ENCODE measurements at places on chromosomes 11 and 22. TPM values are rescaled to one million over a fixed set of nuclear protein-coding genes. Genes with fewer than 3 reads are reported as not detected.

RFPL3 gene
- total RNA-seq = not detected

ARL14EP gene
- total RNA-seq = 22.7 TPM

NF2 gene
- 36.1 TPM for total RNA-seq

KCNQ1OT1 gene
- 5.3 TPM for total RNA-seq

GGTLC3 gene
- not detected for total RNA-seq

- H3K4me3 ChIP-seq = no peak overlapping the region
- no peaks in the 10 kb centered on the region for H3K36me3 ChIP-seq
- no peak for DNase-seq
- no peaks in the 10 kb centered on the region for H3K27me3 ChIP-seq
- H3K4me1 ChIP-seq = peaks cover 3% of the 10 kb centered on the region
Observed at GRCh38 chr22:36379593-36380361, 8.0 kb downstream of the MYH9 start.

DNA sequence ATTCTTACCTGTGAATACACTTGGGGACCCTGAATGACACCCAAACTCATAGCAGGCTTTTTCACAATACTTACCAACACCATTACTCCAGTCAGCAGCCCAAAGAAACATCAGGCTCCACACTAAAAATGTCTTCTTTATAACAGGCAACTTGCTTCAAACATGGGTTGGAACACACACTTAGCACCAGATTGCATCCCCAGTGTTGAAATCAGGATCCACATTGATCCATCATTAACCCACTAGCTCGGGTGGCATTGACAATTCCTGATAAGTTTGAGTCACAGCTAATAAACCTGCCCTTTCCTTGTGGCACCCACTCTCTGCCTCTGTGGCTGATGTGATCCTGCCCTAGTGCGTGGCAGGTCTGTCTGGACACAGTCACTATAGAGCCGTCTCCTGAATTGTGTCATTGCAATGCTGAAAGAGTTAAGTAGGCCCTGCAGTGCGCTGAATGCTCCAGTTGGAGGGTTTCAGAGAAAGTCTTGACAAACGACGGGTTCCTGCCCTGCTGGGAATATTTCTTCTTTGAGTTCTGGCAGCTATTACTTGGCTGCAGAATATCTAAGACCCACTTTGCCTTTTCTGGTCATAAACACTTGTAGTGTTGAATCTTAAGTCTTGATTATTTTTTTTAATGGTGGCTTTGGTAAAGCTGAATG, 19.6 kb upstream of the C11orf96 start:
- no peaks in the 10 kb centered on the region for H3K36me3 ChIP-seq
- H3K4me3 ChIP-seq = no peak overlapping the region
- no peak for DNase-seq
- H3K4me1 ChIP-seq = no peaks in the 10 kb centered on the region
- peak overlapping the region; percentile 54 for H3K27ac ChIP-seq

DNA sequence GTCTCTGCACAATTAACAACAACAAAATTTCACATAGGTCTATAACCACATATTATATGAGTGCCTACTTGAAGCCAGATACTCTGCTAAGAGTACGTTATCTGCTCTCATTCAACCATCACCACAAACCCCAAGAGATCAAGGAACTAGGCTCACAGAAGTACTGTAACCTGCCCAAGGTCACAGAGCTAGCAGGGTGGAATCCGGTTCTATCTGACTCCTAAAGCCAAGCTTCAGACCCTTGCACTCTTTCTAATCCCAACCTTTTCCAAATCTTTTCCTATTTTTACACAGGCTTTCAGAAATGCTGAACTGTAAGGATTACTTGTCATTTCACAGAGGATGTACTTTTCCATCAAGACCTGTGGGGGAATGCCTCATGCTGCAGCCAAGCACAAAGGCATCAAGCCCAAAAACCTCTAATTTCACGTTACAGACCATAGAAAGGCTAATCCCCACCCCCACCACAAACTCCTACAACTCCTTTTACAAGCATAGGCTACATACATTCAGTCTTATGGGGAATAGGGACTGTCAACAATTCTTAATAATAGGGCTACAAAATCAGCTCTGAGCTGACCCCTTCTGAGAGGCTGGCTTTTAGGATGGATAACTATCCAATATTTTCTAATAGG, 927 bp downstream of the PRCP start:
- DNase-seq = no peak
- H3K27me3 ChIP-seq = no peaks in the 10 kb centered on the region
- H3K4me3 ChIP-seq = peak overlapping the region; percentile 67
- H3K36me3 ChIP-seq = no peaks in the 10 kb centered on the region
- peak overlapping the region; percentile 91 for H3K27ac ChIP-seq

- no peaks in the 10 kb centered on the region for H3K27me3 ChIP-seq
- H3K4me3 ChIP-seq = no peak overlapping the region
- H3K36me3 ChIP-seq = no peaks in the 10 kb centered on the region
- H3K4me1 ChIP-seq = no peaks in the 10 kb centered on the region
Observed at GRCh38 chr22:25153961-25154666, 45.5 kb upstream of the CRYBB3 start.

GRCh38 chr11:96388891-96389719, 607 bp downstream of the CCDC82 start:
- no peaks in the 10 kb centered on the region for H3K36me3 ChIP-seq
- peaks cover 12% of the 10 kb centered on the region for H3K4me1 ChIP-seq
- H3K4me3 ChIP-seq = peak overlapping the region; percentile 88
- peak overlapping the region; percentile 92 for H3K27ac ChIP-seq

- H3K27me3 ChIP-seq = no peaks in the 10 kb centered on the region
- no peaks in the 10 kb centered on the region for H3K4me1 ChIP-seq
- H3K27ac ChIP-seq = no peak overlapping the region
Observed at GRCh38 chr22:37525073-37525745, 6.0 kb upstream of the CARD10 start.

- H3K4me1 ChIP-seq = no peaks in the 10 kb centered on the region
- DNase-seq = no peak
- no peaks in the 10 kb centered on the region for H3K27me3 ChIP-seq
- no peak overlapping the region for H3K27ac ChIP-seq
Observed at GRCh38 chr11:124669193-124669592, 4.3 kb downstream of the SIAE start.

DNA sequence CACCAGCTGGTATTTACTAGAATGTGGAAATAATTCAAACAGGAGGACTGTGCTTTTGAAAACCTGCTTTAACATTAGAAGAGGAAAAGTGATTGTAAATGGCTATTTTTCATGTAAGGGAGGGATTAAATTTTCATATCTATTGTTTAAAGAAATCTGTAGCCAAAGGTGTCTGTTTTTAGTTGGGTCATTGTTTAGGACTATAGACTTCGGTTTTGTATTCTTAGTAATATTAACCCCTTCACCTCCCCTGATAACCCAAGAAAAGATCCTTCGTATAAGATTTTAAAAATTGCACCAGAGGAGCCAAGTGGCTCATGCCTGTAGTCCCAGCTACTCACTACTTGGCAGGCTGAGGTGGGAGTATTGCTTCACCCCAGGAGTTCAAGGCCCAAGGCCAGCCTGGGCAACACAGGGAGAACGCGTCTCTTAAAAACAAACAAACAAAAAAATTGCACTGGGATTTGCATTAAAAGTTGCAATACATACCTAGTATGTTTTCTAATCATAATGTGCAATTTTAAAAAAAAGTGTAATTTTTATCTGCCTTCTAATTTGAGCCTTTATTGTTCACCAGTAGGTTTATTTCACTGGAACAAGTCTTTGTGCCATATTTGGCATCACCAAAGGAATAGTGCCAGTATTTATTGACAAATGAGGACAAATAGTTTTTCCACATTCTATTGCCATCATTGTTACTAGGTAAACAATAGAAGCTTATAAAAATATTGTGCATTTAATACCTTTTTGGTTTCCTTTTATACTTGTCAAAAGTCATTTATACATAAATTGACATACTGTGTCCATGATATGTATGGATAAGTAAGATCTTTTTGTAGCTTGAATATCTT, 34.3 kb downstream of the MTMR3 start:
- peaks cover 19% of the 10 kb centered on the region for H3K4me1 ChIP-seq
- no peak for DNase-seq
- H3K4me3 ChIP-seq = no peak overlapping the region
- H3K27ac ChIP-seq = peak overlapping the region; percentile 9
- H3K27me3 ChIP-seq = no peaks in the 10 kb centered on the region
- H3K36me3 ChIP-seq = no peaks in the 10 kb centered on the region

DNA sequence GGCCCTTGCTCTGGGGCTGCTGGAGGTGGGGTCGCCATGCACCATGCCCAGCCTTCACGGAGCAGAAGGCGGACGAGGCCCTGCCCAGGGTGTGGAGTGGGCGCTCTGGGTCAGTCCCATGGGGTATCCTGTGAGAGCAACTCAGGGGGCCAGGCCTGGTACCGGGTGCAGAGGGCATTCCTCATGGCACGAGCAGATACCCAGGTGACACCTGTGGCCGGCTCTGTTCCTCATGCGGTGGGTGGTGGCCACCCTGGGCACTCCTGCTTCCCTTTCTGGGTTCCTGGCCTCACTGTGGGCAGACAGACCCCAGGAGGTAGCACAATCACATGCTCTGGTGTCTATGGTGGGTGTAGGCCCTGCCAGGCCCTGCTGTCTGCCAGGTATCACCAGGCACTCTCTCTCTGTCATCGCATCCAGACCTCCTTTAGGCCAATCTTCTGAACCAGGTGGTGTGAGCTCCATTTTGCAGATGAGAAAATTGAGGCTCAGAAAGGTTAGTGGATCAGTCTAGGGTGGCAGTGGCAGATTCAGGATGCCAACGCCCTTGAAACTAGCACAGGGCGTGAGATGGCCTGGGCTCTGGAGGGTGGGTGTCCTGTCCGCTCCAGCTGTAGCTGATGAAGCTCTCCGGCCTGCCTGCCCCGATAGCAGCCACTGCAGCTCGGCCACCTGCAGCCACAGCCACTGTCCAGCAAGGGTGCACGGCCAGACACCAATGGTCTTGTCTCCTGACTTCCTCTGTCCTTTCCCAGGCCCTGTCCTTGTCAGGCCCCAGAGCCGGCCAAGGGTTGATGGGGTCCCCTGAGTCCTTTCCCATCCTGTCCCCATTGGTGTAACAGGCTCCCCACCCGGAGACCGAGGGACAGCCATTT, 15.1 kb downstream of the DGKZ start:
- peak overlapping the region; percentile 98 for H3K27ac ChIP-seq
- DNase-seq = no peak
- no peaks in the 10 kb centered on the region for H3K36me3 ChIP-seq
- peaks cover 21% of the 10 kb centered on the region for H3K4me1 ChIP-seq

- H3K36me3 ChIP-seq = no peaks in the 10 kb centered on the region
- H3K4me1 ChIP-seq = no peaks in the 10 kb centered on the region
- no peak for DNase-seq
- H3K4me3 ChIP-seq = no peak overlapping the region
- peaks cover 3% of the 10 kb centered on the region for H3K27me3 ChIP-seq
- H3K27ac ChIP-seq = no peak overlapping the region
Observed at GRCh38 chr11:131246663-131247062, 123.8 kb upstream of the NTM start.

- no peaks in the 10 kb centered on the region for H3K4me1 ChIP-seq
- H3K36me3 ChIP-seq = no peaks in the 10 kb centered on the region
- H3K4me3 ChIP-seq = no peak overlapping the region
- peak overlapping the region; percentile 79 for H3K27ac ChIP-seq
- peak; percentile 40 for DNase-seq
Observed at GRCh38 chr22:21837248-21837979, 30.0 kb downstream of the MAPK1 start.

- no peak for DNase-seq
- no peaks in the 10 kb centered on the region for H3K27me3 ChIP-seq
- peak within 1 kb of the TSS; percentile 88 for H3K4me3 ChIP-seq
- peak within 1 kb of the TSS; percentile 99 for H3K27ac ChIP-seq
Observed at GRCh38 chr11:95066716-95067038, at the start of gene SRSF8. Gene SRSF8, plus strand, starts transcription at chr11:95066919. Its CDS starts 308 bp downstream, at chr11:95067227.

- peak; percentile 81 for DNase-seq
- peaks cover 35% of the 10 kb centered on the region for H3K4me1 ChIP-seq
Observed at GRCh38 chr11:6606471-6607189, 3.1 kb downstream of the ILK start.

DNA sequence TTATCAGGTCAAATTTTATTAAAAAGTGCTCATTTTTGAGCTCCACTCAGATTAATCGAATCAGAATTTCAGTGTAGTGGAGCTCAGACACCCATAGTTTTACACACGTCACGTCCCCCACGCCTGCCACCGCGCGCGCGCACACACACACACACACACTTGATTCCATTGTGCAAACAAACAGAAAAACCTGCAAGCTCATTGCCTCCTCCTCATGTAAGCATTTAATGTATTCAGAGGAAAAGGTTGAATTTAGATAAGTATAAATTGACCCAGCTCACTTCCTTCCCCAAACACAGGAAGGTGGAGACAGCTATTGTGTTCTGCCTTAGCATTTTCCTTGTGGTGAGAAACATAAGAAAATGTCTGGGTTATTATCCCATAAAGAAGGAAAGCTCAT, 336.7 kb downstream of the LUZP2 start:
- H3K4me3 ChIP-seq = no peak overlapping the region
- no peaks in the 10 kb centered on the region for H3K36me3 ChIP-seq
- no peak for DNase-seq
- no peaks in the 10 kb centered on the region for H3K27me3 ChIP-seq
- no peak overlapping the region for H3K27ac ChIP-seq
- no peaks in the 10 kb centered on the region for H3K4me1 ChIP-seq

GRCh38 chr11:4102711-4103110, 8.1 kb downstream of the RRM1 start:
- no peak overlapping the region for H3K27ac ChIP-seq
- no peak overlapping the region for H3K4me3 ChIP-seq
- H3K27me3 ChIP-seq = no peaks in the 10 kb centered on the region
- DNase-seq = no peak

GRCh38 chr11:60184824-60185511, 2.1 kb upstream of the MS4A6A start:
- no peaks in the 10 kb centered on the region for H3K4me1 ChIP-seq
- DNase-seq = no peak
- no peak overlapping the region for H3K27ac ChIP-seq
- no peaks in the 10 kb centered on the region for H3K36me3 ChIP-seq
- no peaks in the 10 kb centered on the region for H3K27me3 ChIP-seq

- H3K27ac ChIP-seq = no peak overlapping the region
- DNase-seq = no peak
- no peaks in the 10 kb centered on the region for H3K4me1 ChIP-seq
- no peaks in the 10 kb centered on the region for H3K36me3 ChIP-seq
- no peaks in the 10 kb centered on the region for H3K27me3 ChIP-seq
Observed at GRCh38 chr11:69192301-69192721, 36.6 kb downstream of the SMIM38 start.

GRCh38 chr11:20155683-20156279, 4.5 kb downstream of the DBX1 start:
- peaks cover 68% of the 10 kb centered on the region for H3K27me3 ChIP-seq
- DNase-seq = no peak
- no peak overlapping the region for H3K4me3 ChIP-seq
- no peaks in the 10 kb centered on the region for H3K36me3 ChIP-seq
- H3K4me1 ChIP-seq = no peaks in the 10 kb centered on the region
- no peak overlapping the region for H3K27ac ChIP-seq

DNA sequence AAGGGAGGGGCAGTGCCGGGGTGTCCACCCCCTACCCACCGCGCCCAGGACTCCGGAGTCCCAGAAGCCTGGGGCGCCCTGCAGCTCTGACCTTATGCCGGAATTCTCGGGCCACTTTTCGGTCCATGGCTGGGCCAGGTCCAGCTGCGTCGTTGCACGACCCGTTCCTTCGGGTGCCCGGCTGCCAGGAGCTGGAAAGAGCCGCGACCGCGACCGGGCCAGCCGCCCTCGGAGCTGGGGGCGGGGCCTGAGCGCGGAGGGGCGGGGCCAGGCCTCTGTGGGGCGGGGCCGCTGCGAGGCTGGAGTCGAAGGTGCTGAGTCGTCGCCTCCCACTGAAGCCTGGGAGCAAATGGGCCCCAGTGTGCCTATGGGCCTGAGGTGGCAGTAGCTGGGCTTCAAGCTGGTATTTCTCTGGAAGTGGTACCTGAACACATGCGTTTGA, at the start of gene USH1C:
Gene USH1C, minus strand, starts transcription at position 236 of the 442 bp plus-strand sequence. Its CDS starts 109 bp downstream, at position 127.
- H3K4me3 ChIP-seq = no peak within 1 kb of the TSS
- H3K36me3 ChIP-seq = no peaks in the 10 kb centered on the region
- DNase-seq = no peak
- no peak within 1 kb of the TSS for H3K27ac ChIP-seq
- no peaks in the 10 kb centered on the region for H3K4me1 ChIP-seq

All from breast epithelium (tissue), 4 donors.